ENCODE measurements at places on chromosomes 13 and 19.

DNA sequence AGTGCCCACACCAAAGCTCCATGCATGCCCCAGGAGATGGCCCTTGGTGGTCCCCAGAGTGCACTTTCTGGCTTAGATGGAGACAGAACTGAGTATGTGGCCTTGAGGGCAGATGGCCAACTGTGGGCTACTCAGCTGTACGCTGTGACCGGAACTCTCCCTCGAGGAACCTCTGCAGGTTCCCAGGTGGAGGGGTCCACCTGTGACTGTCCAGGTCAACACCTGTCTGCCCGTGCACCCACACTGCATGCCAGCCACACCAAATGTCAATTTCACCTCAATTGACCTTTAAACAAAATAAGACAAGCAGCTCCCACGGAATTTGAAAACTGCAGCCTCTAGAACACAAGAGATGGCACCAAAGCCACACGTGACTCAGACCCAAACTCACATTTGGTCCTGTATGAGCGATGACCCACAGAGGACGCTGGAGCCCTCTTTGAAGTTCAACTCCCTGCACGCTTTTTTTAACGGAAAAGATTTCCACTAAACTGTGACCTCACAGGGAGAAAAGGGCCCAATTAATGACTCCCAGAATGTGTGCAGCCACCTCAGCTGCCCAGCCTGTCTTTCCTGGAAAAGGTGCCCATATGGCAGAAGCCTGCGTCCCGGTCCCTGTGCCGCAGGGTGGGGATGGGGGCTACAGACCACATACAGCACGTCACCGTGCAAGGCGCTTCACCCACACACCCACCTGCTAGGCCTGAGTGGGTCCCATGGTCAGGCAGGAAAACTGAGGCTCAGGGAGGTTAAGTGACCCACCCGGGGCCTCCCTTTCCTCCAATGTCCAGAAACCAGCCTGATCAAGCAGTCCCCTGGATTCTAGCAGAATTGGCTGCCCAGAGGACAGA is 47.7 kb downstream of the KLF2 start:
- no peak for DNase-seq

GRCh38 chr19:45798995-45799517 is 6.4 kb upstream of the DMWD start:
- peak; percentile 38 for DNase-seq

- DNase-seq: no peak
Observed at GRCh38 chr13:38819053-38819452, 132.2 kb downstream of the FREM2 start.

GRCh38 chr19:58350001-58350861 is 3.1 kb downstream of the A1BG start:
- no peak for DNase-seq

DNA sequence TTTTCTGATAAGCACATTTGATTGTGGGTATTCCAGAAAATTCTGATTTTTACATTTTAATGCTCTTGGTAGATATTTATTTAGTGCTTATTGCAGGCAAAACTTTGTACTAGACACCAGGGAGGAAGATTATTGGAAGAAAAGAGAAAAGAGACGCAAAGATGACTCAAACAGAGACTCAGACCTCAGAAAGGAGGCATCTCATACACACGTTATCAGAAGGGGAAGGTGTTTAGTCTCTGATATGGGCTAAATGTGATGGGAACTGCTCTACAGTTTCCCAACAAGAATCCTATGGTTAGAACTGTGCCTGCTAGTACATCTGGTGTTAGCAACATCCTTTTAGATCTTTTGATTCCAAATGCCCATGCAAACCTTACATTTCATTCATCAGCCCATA is 245.6 kb downstream of the KLF5 start:
- no peak for DNase-seq

DNA sequence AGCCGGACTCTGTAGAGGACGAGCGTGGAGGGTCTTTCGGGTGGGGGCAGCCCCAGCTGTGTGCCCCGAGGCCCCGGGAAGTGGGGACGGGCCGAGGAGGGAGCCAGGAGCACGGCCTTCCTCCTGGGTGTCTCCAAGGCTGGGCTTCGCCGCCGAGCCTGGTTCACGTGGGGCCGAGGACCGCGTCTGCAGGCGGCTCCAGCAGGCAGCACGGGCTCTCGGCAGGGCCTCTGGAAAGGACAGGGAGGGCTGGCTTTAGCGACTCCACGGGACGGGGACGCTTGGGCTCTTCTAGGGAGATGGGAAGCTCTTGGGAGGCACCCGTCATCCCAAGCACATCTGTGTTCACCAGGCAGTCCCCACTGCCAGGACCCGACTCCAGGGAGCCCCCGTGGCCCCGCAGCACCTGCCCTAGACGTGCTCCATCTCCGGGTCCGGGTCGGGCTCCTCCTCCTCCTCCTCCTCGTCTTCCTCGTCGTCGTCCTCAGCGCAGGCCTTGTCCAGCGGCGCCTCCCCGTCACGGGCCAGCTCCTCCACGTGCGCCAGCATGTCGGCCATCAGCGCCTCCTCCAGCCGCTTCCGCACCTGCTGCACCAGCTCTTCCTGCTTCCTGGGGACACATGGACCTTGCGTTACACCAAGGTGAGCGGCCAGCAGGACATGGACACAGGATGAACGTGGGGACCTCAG is 9.9 kb upstream of the MEX3D start:
- no peak for DNase-seq

GRCh38 chr13:105595471-105595870 is 940.0 kb downstream of the EFNB2 start:
- DNase-seq: no peak

DNA sequence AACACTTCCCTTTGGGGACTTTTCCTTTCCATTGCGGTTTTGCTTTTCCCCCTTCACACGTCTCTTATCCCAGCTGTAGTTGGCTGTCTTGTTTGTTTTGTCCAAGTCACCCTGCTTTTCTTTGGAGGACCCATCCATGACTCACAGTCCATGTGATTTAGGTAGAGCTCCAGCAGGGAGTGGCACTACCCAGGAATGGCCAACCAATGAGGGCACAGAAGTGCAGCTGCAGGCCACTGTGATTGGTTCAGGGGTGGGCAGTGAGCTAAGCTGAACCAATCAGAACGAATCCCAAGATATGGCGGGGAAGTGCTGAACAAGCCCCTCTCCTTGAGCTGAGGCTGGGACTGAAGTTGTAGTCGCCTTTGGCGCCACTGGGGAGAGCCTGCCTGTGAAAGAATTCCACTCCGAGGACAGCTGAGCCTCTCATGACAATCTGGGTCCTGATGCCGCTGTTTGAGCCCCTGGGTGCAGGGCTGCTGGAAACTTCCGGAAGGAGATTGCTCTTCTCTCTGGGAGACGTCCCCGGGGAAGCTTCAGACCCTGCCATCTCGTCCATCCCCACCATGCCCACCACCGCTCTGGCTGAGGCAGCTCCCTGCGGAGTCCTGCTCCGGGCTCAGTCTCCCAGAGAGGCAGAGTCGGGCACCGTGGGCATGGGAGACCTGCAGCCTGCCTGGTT is 62.9 kb upstream of the URI1 start:
- no peak for DNase-seq

DNA sequence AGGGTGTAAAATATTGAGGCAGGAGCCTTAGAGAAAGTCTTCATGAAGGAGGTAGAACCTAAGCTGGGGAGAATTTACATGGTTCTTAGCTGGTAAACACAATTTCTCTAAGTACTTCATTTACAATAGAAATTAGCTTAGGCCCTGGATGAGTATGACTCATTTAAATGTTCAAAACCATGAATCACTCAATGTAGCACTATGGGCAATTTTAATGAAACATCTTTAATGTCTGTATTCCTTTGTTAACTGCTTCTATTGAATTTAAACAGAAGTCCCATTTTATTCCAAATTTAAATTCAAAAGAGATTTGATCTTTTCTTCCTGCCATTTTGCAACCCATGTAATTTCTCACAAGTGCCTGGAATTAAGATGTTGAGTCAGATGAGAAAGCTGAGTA is 252.1 kb downstream of the RFC3 start:
- no peak for DNase-seq

DNA sequence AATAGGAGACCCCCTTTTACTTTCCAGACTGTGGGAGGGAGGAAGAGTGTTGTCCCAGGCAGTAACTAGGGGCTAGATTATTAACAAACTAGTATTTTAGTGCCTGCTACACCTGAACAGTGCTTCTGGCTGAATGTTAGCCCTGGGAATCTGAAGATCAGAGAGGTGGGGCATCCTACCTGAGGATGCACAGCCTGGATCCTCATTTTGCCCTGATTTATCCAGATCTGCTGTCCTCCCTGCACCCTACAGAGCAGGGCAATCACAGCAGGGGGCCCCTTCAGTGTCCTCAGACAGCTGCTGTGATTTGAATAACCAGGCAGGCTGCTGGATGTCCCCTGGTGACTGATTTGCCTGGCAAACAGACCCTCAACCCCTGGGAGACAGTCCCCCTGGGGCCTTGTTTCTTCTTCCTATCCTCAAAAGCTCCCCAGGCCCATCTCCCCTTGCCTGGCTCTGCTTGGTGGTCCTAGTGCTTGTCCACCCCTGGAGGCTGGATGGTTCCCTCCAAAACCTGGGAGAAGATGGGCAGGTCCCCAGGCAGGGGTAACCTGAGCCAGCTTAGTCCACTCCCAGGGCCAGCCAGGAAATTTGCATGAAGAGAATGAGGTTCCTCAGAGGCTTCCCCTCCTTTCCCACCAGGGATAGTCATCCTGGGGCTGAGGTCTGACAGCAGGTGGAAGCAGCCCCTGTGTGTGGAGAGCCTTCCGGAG is at the start of gene OVOL3:
TSS of gene OVOL3 (plus strand) at position 657 of the 713 bp plus-strand sequence. CDS start 60 bp downstream, outside the sequence.
- no peak for DNase-seq

- no peak for DNase-seq
Observed at GRCh38 chr19:30085394-30085793, 143.4 kb downstream of the URI1 start.

GRCh38 chr13:89862691-89863036 is 1484.8 kb upstream of the MIR17HG start:
- DNase-seq: no peak

DNA sequence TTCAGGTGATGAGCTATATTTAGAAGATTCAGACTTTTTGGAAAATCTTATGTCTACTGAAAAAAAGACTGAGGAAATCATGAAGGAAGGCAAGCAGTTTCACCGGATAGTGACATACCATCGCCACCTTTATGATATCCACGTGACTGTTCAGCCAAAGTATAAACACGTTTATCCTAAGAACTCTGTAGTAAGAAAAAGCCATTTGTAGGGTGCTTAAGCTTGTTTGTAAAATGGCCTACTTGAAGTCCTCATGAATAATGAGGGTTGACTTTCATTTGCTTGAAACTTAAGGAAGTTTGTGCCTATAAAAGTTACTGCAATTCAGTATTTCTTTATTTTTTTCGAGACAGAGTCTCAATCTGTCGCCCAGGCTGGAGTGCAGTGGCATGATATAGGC is 7.8 kb upstream of the TDRD12 start:
- no peak for DNase-seq

- DNase-seq: no peak
Observed at GRCh38 chr13:80334597-80335260, 6.2 kb downstream of the SPRY2 start.

GRCh38 chr19:32017176-32017953 is 328.0 kb upstream of the ZNF507 start:
- DNase-seq: no peak

All from stimulated activated CD8-positive, alpha-beta memory T cell treated with anti-CD3 and anti-CD28 coated beads, Interleukin-4, amount 100 ng/mL, for 1 hour (primary cell).